CD4-positive, CD25-positive, alpha-beta regulatory T cell (primary cell): ENCODE measurements at places on chromosomes 12 and 14.

- no peak for DNase-seq
Observed at GRCh38 chr12:131035245-131035681, 81.6 kb downstream of the ADGRD1 start.

- DNase-seq: no peak
Observed at GRCh38 chr12:70217416-70217815, 25.8 kb upstream of the CNOT2 start.

- no peak for DNase-seq
Observed at GRCh38 chr12:96437171-96437445, 36.9 kb upstream of the CDK17 start.

DNA sequence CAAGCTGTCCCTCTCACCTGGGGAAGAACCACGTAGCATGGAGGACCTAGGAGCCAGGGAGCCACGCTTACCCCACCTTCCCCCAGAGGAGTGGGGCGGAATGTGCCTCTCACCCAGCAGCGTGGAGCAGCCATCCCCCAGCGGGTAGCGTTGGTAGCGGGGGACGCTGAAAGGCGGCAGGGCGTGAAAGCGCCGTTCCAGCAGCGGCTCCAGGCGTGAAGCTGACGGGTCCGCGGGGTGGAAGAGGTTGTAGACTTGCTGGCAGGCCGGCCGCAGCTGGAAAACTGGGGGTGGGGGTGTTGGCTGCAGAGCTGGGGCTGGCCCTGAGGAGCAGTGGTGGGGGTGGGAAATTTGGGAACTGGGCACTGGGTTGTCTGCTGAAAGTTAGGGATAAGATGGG is 11.9 kb downstream of the ARL6IP4 start:
- no peak for DNase-seq

DNA sequence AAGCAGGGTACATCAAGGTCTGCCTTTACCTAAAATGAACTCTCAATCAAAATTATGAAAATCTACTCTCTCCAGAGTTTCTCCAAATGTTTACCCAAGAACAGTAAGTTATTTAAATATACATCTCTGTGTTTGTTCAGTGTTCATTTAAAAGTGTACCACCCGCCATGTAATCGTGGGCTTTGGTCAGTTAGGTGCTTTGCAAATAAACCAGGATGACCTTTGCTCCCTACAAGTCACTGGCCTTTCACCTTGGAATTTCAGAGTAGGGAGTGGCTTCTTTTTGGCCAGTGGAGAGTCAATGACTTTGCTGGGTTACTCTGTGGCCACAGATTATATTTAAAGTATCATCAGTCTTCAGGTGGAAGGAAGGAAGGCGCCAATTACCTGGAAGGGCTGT is 74.6 kb upstream of the PTPRB start:
- no peak for DNase-seq

DNA sequence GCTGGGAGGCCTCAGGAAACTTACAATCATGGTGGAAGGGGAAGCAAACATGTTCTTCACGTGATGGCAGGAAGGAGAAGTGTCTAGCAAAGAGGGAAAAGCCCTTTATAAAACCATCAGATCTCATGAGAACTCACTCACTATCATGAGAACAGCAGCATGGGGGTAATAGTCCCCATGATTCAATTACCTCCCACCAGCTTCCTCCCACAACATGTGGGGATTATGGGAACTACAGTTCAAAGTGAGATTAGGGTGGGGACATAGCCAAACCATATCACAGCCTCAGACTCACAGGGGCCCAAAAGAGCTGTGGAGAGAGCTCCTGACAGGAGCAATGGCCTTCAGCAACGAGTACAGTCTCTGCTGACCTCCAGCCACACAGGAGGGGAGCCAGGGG is 151.4 kb downstream of the GXYLT1 start:
- DNase-seq: no peak

- DNase-seq: no peak
Observed at GRCh38 chr14:58560208-58560607, 77.6 kb upstream of the DACT1 start.

GRCh38 chr12:131226345-131227265 is 272.9 kb downstream of the ADGRD1 start:
- DNase-seq: no peak

- DNase-seq: no peak
Observed at GRCh38 chr12:52865090-52865944, 16.5 kb upstream of the KRT78 start.

- DNase-seq: no peak
Observed at GRCh38 chr14:29993143-29993542, 65.5 kb upstream of the PRKD1 start.

DNA sequence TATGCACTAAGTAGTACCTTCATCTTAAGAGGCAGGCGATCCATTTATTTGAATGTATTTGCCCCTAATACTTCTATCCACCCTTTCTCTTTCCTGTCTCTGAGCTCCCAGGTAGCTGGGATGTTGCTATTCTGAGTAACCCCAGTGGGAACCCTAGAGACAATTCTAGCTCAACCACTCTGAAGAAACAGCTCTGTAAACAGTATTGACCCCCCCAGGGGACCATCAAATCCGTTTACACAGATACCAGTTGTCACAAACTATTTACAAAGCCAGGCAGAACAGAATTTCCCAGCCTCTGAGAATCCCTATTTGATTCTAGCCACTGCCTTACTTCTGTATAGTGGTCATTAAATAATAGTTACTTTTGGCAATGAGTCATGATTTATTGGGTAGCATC is 64.9 kb downstream of the MIPOL1 start:
- DNase-seq: no peak

DNA sequence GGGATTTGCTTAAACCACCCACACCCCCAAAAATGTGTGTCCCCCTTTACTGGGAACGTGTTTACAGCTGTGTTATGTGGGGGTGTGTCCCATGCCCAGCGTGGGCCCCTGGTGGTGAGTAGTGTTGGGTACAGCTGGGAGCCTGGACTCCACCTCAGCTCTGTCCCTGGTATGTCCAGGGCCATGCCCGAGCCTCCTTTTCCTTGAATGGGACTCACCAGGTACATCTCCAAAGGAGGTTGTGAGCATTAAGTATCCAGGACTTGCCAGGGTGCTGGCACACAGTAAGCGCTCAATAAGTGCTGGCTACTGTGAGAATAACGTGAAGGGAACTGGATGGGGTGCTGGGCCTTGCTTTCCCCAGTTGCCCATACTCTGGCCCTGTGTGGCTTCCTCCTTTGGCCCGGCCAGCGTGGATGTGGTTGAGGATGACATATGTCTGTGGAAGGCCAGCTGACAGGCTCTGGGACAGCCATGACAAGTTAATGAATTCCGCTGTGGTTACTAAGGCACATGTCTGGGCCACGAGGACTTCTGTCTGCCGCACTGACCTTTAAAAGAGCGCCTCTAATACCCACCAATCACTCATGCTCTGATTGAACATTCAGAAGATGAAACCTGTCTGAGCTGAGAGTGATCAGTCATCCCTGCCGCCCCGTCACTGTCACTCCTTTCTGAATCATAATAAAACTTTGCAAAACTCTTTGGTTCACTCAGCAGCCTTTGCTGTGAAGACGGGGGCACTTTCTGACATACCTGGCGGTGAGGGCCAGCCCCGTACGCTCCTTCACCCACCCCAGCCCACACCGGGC is 74.7 kb downstream of the DIO3 start:
- DNase-seq: no peak

- no peak for DNase-seq
Observed at GRCh38 chr12:2765608-2766007, 29.2 kb upstream of the FKBP4 start.

- DNase-seq: no peak
Observed at GRCh38 chr12:115983226-115983798, 294.2 kb downstream of the MED13L start.

DNA sequence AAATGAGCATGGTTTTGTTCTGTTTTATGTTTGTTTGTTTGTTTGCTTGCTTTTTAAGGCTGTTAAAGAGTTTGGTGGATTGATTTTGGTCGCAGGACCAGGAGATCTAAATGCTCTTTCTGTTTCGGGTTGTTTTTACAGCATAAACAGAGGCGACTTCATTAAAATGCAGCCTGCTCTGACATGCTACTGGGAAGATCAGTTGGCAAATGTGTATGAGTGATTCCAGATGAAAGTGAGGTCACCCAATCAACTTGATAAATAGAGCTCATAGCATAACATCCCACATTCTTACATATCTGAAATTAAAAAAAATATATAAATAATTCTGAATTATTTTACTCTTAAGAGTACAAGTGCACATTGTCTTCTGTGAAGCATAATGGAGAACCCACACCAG is 947.7 kb downstream of the GALC start:
- DNase-seq: no peak

DNA sequence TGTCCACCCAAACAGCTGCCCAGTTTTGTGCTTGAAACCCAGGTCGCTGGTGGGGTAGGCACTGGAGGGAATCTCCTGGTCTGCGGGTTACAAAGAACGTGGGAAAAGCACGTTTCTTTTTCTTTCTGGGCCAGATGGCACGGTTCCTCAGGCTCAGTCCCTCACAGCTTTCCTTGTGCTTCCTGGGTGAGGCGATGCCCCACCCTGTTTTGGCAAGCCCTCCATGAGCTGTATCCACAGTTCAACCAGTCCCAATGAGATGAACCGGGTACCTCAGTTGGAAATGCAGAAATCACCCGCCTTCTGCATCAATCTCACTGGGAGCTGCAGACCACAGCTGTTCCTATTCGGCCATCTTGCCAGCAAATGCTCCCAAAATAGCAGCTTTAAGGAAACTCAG is 51.4 kb upstream of the TMTC2 start:
- no peak for DNase-seq

- DNase-seq: peak; percentile 86
Observed at GRCh38 chr12:56151672-56152131, 685 bp upstream of the MYL6B start.

DNA sequence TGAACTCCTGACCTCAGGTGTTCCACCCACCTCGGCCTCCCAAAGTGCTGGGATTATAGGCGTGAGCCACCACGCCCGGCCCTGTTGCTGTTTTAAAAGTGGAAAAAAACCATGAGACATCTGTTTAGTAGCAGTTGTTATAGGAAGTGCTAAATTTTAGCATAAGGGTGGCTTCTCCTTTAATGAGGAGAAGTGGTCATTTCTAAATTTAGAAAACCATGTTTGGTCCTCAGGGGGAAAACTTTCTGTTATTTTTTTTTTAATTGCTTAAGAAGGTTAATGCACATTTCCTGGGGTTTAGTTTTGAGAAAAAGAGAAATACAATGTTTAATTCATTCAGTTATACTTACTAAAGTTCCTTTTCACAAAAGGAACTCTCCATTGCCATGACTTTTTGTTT is 102.1 kb downstream of the MYRFL start:
- DNase-seq: no peak

GRCh38 chr14:102201776-102202175 is 62.1 kb downstream of the WDR20 start:
- DNase-seq: no peak

- no peak for DNase-seq
Observed at GRCh38 chr12:15477761-15478160, 155.5 kb downstream of the PTPRO start.

- DNase-seq: no peak
Observed at GRCh38 chr12:69163681-69164362, 75.5 kb upstream of the CPSF6 start.

DNA sequence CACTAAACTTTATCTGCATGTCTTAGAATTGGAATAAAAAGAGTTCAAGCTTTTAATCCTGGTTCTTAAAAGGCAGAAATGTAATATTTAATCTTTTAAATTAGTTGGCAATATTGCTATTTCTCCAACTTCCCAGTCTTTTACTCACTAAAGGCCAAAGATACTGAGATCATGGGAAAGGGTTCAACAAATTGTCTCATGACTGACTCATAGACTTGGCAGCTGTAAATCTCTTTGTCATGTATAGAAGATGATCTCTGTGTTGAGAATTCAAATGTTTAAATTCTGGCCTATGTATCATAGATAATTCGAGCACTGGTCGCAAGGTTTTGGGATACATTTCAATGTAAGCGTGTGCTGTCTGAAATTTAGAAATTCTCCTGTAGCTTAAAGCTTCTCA is 40.1 kb upstream of the STRAP start:
- no peak for DNase-seq

DNA sequence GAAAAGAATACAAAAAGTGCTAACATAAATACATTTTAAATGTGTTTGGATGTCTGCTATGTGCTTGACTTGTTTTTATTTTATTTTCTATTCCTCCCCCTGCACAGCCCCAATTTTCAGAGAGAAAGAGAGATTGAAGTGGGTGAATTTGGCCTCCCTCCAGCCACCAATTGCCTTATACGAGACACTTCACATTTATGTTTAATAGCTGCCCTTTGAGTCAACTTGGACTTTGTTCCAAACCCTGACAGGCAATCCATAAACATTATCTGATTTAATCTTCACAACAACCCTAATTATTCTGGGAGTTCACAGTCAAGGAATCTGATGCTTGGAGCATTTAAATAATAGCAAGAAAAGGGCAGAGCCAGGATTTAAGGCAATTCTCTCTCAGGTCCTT is 161.7 kb downstream of the SLC15A4 start:
- DNase-seq: no peak

- no peak for DNase-seq
Observed at GRCh38 chr12:75881920-75882319, 149.7 kb downstream of the PHLDA1 start.

GRCh38 chr12:107775093-107775721 is 703 bp downstream of the ASCL4 start:
- no peak for DNase-seq

DNA sequence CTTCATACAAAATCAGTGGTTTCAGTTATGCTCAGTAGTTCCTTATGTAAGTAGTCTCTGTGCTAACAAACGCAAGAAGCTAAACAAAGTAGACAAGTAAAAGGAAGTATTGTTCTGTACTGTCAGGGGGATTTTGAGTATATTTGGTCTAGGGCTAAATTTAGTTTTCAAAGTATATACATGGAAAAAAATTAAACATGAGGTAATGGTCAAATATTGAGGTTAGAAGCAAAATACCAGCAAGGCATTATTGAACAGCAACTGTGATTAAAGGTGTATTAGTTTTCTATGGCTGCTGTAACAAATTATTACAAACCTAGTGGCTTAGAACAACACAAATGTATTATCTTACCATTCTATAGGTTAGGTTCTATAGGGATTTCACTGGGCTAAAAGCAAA is 18.8 kb downstream of the GNG2 start:
- DNase-seq: no peak

DNA sequence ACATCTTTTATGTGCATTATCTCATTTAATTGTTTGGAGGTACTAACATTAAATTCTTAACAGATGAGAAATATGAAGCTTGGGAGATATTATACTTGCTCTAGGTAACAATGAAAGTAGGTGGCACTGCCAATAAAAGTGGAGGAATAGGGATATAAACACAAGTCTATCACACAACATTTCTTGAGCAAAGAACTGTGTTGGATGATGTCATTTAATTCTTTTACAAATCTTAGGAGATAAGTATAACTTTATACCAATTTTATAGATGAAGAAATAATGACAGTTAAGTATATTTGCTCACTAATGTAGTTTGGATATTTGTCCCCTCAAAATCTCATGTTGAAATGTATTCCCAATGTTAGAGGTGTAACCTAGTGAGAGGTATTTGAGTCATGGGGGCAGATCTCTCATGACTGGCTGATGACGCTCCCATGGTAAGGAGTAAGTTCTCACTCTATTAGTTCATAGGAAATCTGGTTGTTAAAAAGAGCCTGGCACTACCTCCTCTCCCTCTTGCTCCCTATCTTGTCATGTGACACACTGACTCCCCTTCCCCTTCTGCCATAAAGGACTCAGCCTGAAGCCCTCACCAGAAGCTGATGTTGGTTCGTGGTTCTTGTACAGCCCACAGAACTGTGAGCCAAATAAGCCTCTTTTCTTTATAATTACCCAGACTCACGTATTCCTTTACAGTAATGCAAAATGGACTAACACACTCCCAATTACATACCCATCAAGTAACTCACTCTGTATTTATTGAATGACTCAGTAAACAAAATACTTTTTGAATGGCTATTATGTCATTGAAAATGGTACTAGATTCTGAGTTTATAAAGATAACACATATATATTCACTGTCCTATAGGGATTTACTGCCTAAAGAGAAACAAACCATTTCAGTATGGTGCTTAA is 146.8 kb upstream of the KITLG start:
- no peak for DNase-seq
